Right forelimb (tissue), 1 donor: ENCODE measurements at places on chromosomes 16 and 17.
A peak's percentile ranks its signal among the peaks of the same experiment; 100 is the strongest.

DNA sequence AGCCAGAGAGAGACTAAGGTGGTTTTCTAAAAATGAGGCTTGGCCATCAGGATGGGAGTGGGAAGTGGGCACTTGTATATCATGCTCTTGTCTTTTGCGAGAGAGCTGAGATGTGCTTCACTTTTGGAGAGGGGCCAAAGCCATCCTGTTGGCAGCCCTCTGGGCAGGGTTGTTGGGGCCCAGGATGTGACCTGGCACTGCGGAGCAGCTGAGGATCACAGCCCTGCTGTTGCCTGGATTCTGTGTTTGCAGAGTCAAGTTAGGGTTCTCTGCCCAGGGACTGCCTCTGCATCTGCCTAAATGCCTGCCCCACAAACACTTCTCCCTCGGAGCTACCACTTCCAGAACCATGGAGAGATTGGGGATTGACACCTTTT lies 71.2 kb downstream of the PLD6 start:
- no peak for DNase-seq

DNA sequence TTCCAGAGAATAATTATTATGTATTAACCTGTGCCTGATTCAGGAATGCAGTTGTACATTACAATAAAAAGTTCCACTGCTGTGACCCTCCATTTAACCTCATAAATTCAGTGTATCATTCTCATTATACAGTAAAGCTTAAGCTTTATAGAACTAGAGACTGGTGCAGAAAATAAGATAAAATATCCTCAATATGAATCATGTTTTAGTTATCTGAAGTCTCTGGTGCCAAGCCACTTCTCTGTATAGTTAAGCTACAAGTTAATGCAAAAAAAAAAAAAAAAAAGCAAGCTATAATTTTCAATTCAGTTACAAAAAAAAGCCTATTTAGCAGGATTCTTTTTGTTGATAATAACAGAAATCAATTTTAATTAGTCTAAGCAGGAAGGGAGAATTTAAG lies 22.4 kb upstream of the SMIM36 start:
- DNase-seq = no peak

GRCh38 chr17:50191359-50192143 lies 9.9 kb downstream of the COL1A1 start:
- peak; percentile 81 for DNase-seq

DNA sequence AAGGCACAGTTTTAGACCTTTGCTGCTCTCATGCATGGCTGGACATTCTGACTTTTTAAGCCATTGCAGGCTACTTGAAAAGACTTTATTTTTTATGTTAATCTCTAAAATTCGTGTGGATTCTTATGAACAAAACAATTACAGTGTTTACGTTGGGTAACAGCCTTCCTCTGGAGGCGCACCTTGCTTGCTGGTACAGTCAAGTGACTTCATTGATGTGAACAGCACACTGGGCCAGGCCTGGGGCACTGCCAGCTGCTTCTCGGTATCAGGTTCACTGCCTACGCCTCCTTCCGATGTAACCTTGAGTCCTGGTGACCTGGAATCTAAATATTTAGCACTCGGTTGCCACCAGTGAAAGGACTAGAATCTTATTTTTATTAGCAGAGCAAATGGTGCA lies 27.8 kb downstream of the MARCHF10 start:
- DNase-seq = no peak
